Activated B cell treated with CpG ODN at 0.5 μM for 24 hours (primary cell): ENCODE measurements at places on chromosomes 6 and 20. TPM values are rescaled to one million over a fixed set of nuclear protein-coding genes. Genes with fewer than 3 reads are reported as not detected.

The C6orf118 gene
- total RNA-seq = not detected in 2 replicates

DNA sequence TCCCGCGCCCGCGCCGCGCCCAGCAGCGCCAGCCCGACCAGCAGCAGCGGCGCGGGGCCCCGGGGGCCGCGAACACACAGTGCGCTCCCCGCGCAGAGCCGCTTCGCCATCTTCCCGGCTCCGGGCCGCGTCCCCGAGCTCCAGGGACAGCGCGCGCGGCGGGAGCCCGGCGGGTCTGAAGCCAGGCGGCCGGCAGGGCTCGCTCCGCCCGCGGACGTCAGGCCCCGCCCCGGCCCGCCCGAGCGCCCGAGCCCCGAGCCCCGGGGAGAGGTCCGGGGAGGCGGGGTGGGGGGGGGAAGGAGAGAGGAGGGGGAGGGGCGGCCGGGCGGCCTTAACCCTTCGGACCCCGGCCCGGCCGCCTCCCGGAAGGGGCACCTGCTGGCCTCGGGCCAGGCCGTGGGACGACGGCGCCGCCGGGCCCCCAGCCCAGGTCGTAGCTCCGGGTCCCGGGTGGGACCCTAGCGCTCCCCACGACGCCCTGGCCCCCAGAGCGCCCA lies at the start of gene LAMA5:
LAMA5 (minus strand) TSS at position 177 of the 497 bp plus-strand sequence; CDS start at position 110, 67 bp downstream.
- peak; percentile 59 for DNase-seq

The SYNE1 gene
- total RNA-seq = 50.0 and 74.9 TPM in 2 replicates

The ALDH8A1 gene
- 0.20 and 0.53 TPM in 2 replicates for total RNA-seq

The ZSWIM3 gene
- 5.9 and 6.4 TPM in 2 replicates for total RNA-seq

The DEFB124 gene
- not detected in 2 replicates for total RNA-seq

GRCh38 chr6:17289630-17290061 lies 8.5 kb downstream of the RBM24 start:
- no peak for DNase-seq

DNA sequence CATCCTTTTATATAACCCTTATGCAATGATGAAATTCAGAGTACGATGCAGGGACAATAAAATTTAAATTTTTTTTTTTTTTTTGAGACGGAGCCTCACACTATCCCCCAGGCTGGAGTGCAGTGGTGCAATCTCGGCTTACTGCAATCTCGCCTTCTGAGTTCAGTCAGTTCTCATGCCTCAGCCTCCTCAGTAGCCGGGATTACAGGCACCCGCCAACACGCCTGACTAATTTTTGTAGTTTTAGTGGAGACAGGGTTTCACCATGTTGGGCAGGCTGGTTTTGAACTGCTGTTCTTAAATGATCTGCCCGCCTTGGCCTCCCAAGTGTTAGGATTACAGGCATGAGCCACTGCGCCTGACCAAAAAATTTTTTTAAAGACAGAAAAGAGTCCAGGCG lies 15.2 kb downstream of the MTO1 start:
- no peak for DNase-seq

The DACT2 gene
- total RNA-seq = not detected in 2 replicates

- no peak for DNase-seq
Measured at GRCh38 chr6:138331444-138331843, 46.3 kb upstream of the SMIM28 start.

- DNase-seq = no peak
Measured at GRCh38 chr6:75449630-75450206, 43.9 kb downstream of the FILIP1 start.

The SIRPA gene
- 10.1 and 10.2 TPM in 2 replicates for total RNA-seq

DNA sequence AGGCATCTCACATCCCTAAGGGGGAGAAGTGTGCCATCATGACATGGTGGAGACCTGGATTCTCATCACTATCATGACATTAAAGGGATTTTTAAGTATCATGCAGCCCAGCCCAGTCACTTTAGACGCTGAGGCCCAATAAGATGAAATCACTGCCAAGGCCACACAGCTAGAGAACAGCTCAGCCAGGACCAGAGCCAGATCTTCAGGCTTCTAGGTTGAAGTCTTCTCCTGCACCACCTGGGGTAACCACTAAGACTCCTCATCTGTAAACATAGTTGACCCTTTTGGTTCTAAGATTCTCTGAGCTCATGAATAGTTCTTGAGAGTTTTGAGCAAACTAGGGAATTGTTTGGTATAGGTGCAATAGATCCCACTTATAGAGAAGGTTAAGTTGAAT lies 125.1 kb downstream of the TCP11 start:
- DNase-seq = no peak

DNA sequence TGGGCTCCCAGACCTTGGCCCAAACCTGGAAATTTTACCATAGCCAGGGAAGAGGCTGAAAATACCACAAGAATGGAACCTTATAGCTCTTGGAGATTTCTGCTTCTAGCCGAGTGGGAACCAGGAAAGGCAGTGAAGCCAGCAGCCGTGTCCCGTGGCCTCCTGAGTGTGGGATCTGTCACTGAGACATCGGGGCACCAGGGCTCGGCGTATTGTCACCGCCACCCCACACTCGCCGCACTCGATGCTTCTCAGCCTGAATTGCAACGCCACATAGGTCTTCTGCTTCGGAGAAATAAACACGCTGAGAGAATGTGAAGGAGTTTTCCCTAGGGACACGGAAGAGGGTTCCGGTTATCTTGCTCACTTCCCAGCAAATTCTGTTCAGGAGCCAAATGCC lies 61.5 kb downstream of the DLL1 start:
- no peak for DNase-seq

The AKAP7 gene
- total RNA-seq = 4.1 TPM in 2 replicates
